ENCODE measurements at places on chromosomes 3 and 15. TPM values are rescaled to one million over a fixed set of nuclear protein-coding genes. Genes with fewer than 3 reads are reported as not detected.

The HHLA2 gene
- polyA plus RNA-seq, result 0.08 TPM

The PLA2G4E gene
- not detected for polyA plus RNA-seq

The ACTRT3 gene
- polyA plus RNA-seq, result 2.0 TPM

The COL8A1 gene
- polyA plus RNA-seq, result 0.60 TPM

The FBN1 gene
- polyA plus RNA-seq, result 85.4 TPM

The NCK1 gene
- polyA plus RNA-seq, result 37.9 TPM
